ENCODE measurements at places on chromosomes 4 and X.
A peak's percentile ranks its signal among the peaks of the same experiment; 100 is the strongest.

- DNase-seq = no peak
Observed at GRCh38 chrX:130267956-130268448, 697 bp downstream of the ZNF280C start.

- DNase-seq = peak; percentile 44
Observed at GRCh38 chr4:1136048-1136447, 22.7 kb upstream of the RNF212 start.

DNA sequence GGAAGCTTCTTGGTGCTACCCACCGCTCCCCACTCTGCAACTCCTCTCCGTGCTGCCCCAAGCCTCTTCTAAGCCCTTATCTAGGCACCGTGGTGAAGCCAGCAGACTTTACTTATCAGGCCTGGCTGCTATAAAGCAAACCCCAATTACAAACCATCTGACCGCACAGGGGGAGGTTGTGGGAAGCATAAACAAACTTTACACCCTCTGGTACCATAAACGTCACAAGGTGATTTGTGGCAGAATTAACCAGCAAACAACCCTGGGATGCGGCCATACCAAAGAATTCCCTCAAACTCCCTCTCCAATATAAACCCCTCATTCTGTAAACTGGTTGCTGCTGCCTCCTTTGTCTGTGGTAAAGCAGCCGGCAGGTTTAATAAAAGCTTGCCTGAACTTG lies 55.2 kb downstream of the MAGEC2 start:
- no peak for DNase-seq

DNA sequence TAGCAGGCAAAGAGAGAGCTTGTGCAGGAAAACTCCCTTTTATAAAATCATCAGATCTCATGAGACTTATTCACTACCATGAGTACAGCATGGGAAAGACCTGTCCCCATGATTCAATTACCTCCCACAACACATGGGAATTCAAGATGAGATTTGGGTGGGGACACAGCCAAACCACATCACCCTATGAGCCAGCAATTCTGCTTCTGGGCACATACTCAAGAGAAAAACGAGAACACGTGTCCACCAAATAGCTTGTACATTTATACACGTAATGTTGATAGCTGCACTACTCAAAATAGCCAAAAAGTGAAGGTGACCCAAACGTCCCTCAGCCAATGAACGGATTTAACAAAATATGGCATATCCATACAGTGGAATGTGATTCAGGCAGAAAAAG lies 94.5 kb upstream of the DHRSX start:
- no peak for DNase-seq

- DNase-seq = peak; percentile 40
Observed at GRCh38 chrX:24647257-24648058, at the start of gene PCYT1B. PCYT1B (minus strand) TSS chrX:24647347; CDS start chrX:24647105, 242 bp downstream.

DNA sequence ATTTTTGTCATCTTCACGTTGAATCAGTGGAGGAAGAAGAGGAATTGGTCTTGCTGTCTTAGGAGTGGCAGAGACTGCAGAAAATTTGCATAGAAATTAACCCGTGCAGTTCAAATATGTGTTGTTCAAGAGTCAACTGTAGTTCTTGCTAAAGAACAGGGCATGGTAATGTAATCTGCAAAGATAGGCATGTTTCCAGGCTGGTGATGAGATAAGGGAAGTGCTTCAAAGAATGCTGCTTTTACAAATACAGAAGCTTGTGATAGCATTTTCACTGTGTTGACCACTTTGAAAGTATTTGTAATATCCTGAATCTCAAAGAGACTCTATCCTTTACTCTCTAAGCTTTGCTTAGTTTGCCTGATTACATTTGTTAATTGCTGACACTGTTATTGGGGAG lies 60.1 kb downstream of the PRRG1 start:
- DNase-seq = no peak

DNA sequence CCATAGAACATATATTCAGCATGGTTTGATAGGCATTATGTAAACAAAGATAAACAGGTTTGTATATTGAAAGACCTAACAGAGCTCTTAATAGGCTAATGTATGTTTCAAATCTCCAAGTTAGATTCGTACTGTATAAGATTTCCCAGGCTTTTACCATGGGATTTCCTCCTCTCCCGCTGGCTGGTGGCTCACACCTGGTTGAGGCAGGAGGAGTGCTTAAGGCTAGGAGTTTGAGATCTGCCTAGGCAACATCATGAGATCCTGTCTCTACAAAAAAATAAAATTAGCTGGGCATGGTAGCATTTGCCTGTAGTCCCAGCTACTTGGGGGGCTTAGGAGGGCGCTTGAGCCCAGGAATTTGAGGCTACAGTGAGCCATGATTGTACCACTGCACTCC lies 5.4 kb downstream of the CPE start:
- no peak for DNase-seq

DNA sequence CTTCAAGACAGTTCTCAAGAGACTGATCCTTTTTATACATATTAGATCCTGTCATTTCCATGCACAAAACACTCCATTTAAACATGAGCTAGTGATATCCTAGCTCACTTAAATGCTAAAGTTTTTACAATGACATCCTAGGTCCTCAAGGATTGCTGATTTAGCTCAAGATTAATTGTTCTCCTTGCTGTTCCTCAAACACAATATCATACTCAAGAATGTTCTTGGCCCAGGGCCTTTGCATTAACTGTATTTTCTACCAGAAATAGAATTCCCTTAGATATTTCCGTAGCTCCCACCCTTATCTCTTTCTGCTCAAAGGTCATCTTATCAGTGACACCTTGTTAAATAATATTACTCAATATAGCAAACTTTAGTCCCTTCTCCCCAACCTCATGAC lies 270.1 kb downstream of the GALNTL6 start:
- no peak for DNase-seq

GRCh38 chr4:171985129-171985528 lies 171.9 kb downstream of the GALNTL6 start:
- DNase-seq = no peak

DNA sequence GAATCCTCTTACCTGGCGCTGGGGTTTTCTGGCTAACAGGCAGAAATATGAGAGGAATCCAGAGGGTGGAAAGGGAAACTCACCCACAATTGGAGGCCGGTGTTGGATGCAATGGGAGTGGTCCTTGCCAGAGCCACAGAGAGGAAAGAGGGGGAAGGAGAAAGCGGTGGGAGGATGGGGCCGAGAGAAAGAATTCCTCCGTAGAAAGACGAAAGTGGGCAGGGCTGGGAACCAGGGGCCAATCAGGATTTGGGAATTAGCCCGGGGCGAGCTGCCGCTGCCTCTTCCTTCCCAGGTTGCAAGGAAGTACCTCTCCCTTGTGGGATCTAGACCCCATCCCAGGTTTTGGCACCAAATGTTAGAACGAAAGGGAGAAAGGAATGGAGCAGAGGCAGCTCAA lies 83.1 kb upstream of the SPIN4 start:
- no peak for DNase-seq

GRCh38 chrX:46218373-46218772 lies 326.8 kb downstream of the ZNF674 start:
- no peak for DNase-seq

- DNase-seq = no peak
Observed at GRCh38 chr4:137543198-137543597, 10.9 kb upstream of the PCDH18 start.

DNA sequence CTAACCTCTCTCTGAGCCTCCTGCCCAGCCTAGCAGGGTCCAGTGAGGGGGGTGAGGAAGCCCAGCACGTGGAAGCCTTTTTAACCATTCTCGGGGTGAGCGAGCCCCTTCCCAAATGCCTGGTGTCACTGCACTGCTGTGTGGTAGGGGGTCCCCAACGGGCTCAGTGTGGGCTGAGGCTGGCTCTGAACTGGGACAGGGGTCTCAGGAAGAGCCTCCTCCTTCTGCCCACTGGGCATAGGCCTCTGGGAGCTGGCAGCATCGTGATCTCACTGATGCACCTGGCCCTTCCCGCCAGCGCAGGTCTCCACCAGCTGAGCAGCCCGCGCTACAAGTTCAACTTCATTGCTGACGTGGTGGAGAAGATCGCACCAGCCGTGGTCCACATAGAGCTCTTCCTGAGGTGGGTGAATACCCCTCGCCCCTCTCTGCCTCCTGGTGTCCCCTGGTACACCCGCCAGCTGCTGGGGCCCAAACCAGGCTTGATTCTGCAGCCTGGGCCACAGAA lies 12.6 kb downstream of the HTRA3 start:
- no peak for DNase-seq

- DNase-seq = no peak
Observed at GRCh38 chrX:54184474-54184873, 1.4 kb upstream of the FAM120C start.

DNA sequence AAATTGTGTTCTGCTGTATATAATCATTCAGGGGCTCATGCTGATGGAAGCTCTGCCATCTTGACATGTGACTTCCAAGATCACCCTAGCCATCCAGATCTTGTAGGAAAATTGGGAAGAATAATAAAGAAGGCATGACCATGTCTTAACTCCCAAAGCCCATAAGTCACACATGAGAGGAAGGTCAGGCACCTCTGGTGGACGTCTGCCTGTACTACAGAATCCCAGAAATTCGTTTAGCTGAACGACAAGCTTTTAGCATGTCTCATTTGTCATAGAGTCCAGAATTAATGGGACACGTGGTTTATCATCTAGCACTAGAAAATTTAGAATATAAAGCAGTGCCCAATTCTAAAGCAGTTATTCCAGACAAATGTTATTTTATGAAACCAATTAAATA lies 212.7 kb downstream of the CENPC start:
- DNase-seq = no peak

- DNase-seq = no peak
Observed at GRCh38 chr4:151992332-151993154, 231.7 kb upstream of the GATB start.

DNA sequence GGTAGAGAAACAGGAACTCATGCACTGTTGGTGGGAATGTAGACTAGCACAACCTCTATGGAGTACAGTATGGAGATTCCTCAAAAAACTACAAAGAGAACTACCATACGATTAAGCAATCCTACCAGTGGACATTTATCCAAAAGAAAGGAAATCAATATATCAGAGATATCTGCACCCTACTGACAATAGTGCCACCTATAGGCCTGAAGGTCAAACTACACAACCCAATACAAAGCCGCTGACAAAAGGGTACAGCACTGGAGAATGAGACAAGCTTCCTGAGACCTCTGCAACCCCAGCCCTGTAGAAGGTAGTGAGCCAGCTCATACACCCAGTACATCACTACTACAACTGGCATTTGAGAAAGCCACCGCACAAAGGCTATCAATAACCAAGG lies 67.1 kb downstream of the CBR4 start:
- no peak for DNase-seq

- DNase-seq = no peak
Observed at GRCh38 chrX:13502590-13502989, 66.8 kb upstream of the EGFL6 start.

DNA sequence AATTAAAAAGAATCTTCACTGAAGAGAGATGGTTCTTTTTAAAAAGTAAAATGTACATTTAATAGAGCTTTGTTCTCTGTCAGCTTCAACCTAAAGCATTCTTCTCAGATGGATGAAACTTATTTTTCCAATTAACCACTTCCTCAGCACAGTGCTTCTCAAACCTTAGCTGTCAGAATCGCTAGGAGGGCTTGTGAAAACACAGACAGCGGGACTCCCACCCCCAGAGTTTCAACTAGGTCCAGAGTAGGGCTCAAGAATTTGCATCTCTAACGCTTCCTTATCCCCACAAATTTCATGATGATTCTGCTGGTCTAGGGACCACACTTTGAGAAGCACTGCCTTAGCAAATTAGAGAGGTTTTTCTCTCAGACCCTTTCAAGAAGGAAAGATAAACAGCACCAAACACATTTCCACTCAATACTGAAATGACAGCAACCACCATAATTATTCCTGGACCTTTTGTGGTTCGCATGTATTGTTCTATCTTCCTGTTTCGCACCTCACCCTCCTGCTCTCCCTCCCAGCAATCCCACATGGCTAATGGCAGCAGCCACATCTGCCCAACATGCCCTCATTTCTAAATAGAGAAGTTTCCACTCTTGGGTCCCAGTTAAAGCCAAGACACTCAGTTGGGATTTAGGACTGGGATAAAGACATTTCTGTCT lies 73.2 kb downstream of the ZNF827 start:
- DNase-seq = no peak

DNA sequence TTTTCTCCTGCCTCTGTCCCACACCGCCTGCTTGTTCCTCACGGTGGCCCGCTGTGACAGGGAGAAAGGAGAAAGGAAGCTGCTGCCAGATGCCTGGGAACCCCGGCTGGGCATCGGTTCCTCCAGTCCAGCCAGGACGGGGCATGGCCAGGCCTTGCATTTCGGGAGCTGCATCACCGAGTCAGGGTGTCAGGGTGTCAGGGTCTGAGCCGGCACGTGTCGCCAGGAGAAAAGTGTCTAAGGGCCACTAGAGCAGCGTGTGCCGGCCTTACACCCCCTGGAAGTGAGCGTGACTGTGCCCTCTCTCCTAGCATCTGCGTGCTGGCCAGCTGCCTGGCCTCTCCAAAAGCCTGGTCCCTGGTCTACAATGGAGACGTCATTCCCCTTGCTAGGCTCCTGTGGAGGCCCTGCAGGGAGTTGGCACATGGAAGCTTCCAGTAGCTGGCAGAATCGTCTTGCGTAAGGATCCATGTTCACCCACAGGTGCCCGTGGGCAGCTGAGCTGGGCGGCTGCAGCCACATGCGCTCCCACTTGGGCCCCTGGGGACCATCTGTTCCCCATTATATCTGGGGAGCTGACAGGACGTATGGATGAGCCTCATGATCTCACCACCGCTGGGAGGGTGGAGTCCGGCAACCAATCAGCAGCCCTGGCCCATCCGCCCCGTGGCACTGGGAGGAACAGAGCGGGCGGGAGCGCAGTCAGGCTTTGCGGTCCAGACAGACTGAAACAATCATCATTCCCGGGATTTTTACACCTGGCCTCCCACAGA lies 39.9 kb upstream of the HMX1 start:
- no peak for DNase-seq

DNA sequence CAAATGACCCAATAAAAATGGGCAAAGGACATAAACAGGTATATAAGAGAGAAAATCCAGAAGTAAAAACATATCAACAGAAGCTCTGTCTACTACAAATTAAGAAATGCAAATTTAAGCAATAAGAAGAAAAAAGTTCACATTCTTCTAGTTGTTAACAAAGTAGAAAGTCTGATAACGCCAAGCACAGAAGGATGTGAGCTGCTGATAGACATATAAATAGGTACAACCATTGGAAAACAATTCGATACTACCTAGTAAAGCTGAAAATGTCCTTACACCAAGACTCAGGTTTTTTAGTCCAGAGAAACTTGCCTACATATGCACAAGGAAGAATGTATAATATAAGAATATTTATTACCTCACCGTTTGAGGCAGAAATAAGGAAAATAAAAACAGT lies 35.8 kb upstream of the SLAIN2 start:
- no peak for DNase-seq

DNA sequence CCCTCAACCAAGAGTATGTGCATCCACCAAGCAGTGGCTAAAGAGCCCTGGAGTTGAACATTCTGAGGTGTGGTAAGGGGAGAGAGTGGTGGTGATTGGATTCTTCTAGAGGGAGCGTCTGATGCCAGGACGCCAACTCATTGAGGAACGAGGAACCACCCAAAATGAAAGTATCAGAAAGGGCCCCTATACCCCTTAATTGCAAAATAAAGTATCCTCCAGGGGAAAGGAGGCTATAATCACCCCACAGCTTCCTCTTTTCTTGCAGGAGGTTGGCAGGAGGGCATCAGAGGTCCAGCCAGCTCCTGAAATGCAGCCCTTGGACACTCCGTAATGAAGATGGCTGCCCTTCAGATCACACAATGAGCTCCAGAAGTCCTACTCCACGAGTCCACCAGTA lies 5.3 kb upstream of the KIAA1210 start:
- peak; percentile 33 for DNase-seq
